RWPE1 (cell line): ENCODE measurements at places on chromosomes 13 and 19.

DNA sequence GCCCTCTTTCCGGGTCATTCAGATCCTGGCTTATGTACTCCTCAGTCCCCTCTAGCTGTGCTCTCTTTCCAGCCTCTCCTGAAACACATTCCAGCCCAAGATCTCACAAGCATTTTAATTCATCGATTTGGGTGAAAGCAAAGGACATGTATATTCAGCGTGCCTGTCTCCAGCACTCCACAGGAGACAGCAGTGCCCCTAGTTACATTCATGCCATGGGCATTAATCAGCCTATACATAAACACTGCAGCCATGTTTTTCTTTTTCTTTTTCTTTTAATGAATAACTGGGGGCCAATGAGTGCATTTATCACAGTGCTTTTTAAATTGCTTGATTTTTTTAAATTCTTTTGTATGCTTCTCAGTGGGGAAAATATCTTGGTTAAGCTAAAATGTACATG, 199.1 kb downstream of the DCT start:
- DNase-seq: no peak

DNA sequence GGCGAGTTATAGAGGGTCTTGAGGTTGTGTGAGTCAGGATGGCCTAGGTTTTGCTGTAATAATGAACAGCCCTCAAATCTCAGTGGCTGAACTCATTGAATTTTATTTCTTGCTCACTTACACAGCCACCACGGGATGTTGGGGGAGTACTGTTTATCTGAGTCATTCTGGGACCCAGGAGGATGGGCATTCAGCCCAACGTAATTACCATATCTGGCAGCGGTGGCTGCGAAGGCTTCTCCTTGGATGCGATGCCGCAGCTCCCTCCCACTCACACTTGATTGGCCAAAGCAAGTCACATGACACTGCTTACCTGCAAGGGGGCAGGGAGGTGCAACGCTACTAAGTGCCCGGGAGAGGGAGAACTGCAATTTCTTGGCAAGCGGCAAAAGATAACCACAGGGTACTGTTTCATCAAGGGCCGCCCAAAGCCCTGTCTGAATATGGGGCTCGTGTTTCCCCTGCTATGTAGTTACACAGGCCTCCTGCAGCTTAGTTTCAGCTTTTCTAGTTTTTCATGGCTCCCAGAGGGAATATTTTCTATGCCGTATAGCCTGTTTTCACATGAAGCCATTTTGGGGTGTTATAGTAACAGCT, 19.9 kb downstream of the ZSWIM9 start:
- DNase-seq: peak; percentile 79

- DNase-seq: no peak
Measured at GRCh38 chr13:98094678-98095266, 48.1 kb upstream of the FARP1 start.

DNA sequence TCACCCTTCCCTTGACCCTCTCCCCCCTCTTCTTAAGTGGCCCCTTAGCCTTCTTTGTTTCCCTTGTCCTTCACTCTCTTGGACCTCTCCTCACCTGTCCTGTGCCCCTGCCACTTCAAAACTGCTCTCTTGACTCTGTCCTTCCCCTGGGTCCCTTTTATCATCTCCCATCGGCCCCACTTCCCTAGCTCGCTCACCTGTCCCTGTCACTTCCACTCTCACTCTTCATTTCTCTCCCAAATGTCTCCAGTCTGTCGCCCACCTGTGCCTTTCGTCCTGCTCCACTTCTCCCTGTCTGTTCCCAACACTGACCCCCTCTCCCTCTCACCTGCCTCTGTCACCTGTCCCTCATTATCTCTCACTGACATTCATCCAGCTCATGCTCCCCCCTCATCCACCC, 699 bp downstream of the IFNL1 start:
- DNase-seq: no peak

DNA sequence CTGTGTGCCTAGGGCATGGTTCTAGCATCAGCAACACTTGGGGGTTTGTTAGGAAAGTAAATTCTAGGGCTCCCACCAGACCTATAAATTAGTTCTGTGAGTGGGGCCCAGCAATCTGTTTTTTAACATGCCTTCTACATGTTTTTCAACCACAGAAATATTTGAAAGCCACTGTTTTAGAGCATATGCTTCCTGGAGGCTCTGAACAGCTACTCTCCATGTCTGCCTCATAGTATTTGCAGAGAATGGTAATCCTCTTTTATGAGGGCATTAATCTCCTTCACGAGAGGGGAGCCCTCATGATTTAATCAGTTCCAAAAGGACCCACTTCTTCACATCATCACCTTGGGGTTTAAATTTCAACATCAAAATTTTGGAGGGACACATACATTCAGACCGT, 6.0 kb downstream of the SPATA13 start:
- no peak for DNase-seq

DNA sequence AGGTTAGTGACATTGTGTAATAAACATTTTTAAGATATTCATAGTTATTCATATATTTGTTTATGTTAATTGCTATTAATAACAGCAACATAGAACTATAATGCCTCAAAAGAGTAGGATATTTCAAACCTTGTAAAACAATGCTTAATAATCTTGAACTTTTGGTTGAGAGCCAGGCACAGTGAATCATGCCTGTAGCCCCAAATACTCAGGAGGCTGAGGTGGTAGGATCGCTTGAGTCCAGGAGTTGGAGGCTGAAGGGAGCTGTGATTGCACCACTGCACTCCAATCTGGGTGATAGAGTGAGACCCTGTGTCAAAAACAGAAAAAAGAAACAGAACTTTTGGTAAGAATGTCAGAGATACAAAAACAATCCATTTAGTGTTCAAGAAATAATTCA, 213.9 kb upstream of the SLITRK1 start:
- DNase-seq: no peak

GRCh38 chr19:17036640-17037039, 10.0 kb upstream of the CPAMD8 start:
- no peak for DNase-seq

GRCh38 chr13:105587786-105588185, 947.7 kb downstream of the EFNB2 start:
- DNase-seq: peak; percentile 76

GRCh38 chr19:10690341-10690781, 10.9 kb upstream of the QTRT1 start:
- DNase-seq: no peak

GRCh38 chr19:29060813-29061364, 152.1 kb downstream of the UQCRFS1 start:
- no peak for DNase-seq

DNA sequence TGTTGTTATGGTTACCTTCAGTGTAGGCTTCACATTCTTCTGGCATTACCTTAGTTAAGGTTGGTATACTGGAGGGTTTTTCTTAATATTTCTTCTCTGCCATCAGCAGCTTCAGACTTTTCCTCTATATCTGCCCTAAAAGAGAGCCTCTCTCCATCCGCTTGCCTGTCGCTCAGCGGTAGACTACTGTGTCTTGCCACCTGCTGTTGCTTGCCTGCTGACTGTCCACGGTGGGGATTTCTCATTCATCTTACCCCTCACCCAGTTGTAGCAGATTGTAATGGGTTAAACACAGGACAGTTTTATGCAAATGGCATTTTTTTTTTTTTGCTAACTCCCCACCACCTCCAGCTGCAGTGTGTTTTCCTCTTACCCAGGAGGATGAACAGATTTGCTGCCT, 577.2 kb downstream of the SLITRK5 start:
- DNase-seq: no peak

GRCh38 chr19:4081441-4082129, 14.9 kb upstream of the ZBTB7A start:
- DNase-seq: no peak

DNA sequence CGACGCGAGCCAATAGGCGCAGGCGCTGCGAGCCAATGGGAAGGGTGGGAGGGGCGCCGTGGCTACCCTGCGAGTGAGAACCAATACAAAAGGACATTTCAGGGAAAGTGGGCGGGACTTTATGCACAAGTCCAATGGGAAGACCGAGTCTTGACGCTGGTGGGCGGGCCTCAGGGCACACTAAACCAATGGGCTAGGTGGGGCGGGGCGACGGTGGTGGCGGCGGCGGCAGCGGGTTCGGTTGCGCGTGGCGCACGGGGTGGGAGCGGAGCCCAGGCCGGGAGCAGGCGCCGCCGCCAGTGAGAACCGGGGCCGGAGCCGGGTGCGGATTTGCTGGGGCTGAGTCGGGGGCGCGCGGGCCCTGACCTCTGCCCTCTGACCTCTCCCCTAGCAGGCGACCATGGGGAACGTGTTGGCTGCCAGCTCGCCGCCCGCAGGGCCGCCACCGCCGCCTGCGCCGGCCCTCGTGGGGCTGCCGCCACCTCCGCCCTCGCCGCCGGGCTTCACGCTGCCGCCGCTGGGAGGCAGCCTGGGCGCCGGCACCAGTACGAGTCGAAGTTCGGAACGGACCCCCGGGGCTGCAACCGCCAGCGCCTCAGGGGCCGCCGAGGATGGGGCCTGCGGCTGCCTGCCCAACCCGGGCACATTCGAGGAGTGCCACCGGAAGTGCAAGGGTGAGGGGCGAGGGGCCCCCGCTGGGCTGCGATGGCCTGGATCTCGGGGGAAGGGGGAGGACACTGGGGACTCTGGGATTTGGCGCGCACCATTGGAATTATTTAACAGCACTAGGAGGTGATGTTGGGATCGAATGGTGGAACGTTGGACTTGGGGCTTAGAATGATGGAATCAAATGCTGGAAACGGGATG, at the start of gene TOMM40:
Gene TOMM40 (plus strand): TSS at position 239 of the 867 bp plus-strand sequence. CDS start 162 bp downstream, at position 401.
- no peak for DNase-seq

DNA sequence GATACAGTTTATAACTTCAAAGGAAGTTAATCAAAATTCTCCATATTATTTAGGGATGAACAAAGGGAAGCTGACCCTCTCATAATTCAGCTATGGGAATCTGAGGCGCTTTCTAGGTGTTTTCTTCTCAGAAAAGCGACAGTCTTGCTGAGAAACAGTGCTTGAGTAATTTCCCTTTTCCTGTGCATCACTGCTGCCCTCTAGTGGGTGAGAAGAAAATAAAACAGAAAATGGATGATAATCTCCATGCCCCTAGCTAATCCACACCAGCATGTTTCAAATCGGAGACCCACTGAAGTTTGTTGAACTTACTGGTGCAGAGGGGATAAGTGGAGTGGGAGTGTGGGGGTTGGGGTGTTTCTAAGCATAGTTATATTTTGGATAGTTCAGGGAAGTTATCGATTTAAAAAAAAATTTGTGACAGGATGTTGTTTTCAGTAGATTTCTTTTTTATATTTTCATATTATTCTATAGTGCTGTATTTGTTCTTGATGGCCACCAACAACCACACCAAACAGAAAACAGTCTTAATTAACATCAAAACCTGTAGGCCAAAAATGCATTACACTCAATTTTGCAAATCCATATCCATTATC, 21.4 kb downstream of the LCP1 start:
- DNase-seq: peak; percentile 50

DNA sequence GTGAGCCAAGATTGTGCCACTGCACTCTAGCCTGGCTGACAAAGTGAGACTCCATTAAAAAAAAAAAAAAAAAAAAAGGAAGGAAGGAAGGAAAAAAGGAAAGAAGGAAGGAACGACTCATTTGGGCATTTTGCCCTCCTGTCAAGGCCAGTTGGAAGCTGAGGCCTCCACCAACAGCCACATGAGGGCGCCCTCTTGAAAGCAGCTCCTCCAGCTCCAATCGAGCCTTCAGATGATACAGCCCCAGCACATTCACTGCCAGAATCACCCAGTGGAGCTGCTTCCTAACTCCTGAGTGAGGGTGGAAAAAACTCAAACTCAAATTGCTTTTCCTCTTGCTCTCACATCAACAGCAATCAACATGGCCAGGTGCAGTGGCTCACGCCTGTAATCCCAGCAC, 40.9 kb downstream of the GNG7 start:
- no peak for DNase-seq

GRCh38 chr13:31765138-31765785, 25.9 kb downstream of the RXFP2 start:
- no peak for DNase-seq

- no peak for DNase-seq
Measured at GRCh38 chr19:27890696-27891095, 1322.3 kb downstream of the UQCRFS1 start.

GRCh38 chr19:11485245-11485837, 4.5 kb upstream of the ELAVL3 start:
- DNase-seq: no peak

DNA sequence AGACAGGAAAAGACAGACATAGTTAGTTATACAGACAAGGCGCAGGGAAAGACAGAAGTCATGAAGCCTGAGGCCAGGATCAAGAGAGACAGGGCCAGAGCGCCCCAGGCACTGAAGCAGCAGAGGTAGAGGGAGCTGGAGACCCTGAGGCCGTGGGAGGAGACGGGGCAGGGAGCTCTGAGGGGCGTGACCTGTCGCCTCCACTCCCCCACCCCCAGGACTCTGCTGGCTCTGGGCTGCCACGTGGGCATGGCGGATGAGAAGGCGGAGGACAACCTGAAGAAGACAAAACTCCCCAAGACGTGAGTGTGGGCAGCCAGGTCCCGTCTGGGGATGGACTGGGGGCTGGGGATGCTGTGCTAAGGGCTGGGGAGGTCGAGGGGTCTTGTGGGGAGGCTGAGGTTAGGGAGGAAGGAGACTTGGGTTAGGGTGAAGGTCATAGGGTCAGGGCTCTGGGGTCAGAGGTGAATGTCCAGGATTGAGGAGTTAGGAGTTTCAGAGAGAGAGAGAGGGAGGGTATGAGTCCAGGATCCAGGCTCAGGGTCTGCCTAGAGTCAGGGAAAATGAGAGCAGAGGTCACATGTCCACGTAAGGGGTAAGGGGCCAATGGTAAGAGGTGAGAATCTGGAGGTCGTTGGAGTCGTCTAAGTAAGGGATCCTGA, 31.1 kb downstream of the RYR1 start:
- no peak for DNase-seq

GRCh38 chr19:12526542-12526941, 24.7 kb downstream of the ZNF564 start:
- DNase-seq: no peak

- DNase-seq: no peak
Measured at GRCh38 chr19:36847968-36848367, 2.7 kb upstream of the ZNF345 start.

DNA sequence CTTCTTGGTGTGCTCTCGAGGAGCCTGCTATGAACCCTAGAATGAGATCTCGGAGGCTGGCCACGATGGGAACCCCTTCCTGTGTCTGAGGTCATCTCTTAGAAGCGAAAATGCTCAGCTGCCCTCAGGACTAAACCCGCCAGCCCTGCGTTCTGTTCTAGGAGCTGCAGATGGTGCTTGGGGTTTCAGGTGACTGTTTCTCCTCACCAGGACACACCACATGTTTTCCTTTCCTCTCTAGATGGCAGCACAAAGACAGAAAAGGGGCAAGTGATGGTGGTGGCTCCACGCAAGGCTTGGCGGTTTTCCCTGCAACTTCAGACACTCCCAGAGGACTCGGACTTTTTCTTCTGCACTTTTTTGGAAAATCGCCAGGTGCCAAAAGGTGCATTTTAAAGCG, 60.1 kb downstream of the RNASEH2B start:
- DNase-seq: no peak

DNA sequence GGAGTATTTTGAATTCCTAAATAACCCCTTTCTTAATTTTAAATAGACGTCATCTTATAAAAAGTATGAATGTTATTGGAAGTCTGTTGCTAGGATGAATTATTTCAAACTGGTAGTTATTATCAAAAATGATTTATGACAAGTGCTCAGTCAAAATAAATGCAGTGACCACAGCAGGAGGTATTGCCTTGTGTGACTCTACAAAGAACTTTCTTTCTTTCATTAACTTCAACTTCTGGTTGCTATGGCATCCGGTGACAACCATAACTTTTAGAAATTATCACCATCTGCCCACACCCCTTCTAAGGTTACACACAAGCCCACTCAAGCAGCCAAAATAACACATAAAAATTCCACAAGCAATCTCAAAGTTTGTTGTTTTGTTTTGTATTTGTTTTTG, 189.9 kb downstream of the DACH1 start:
- DNase-seq: no peak

GRCh38 chr13:112065521-112065866, 1.5 kb upstream of the SOX1 start:
- DNase-seq: no peak

GRCh38 chr13:50747737-50748350, 95.6 kb downstream of the DLEU7 start:
- DNase-seq: no peak
